ENCODE measurements at places on chromosomes 4 and X. TPM values are rescaled to one million over a fixed set of nuclear protein-coding genes. Genes with fewer than 3 reads are reported as not detected.

Gene NIPAL1
- total RNA-seq, result 2.7 TPM

Gene PHOX2B
- not detected for total RNA-seq

Gene PRICKLE3
- 14.8 TPM for total RNA-seq

Gene TRIM61
- 3.0 TPM for total RNA-seq

Gene F9
- total RNA-seq, result not detected

Data from smooth muscle cell of the umbilical artery (primary cell).